ENCODE measurements at places on chromosomes 3 and 15.

GRCh38 chr15:77342807-77343206 lies 77.1 kb downstream of the PEAK1 start:
- no peak for DNase-seq

DNA sequence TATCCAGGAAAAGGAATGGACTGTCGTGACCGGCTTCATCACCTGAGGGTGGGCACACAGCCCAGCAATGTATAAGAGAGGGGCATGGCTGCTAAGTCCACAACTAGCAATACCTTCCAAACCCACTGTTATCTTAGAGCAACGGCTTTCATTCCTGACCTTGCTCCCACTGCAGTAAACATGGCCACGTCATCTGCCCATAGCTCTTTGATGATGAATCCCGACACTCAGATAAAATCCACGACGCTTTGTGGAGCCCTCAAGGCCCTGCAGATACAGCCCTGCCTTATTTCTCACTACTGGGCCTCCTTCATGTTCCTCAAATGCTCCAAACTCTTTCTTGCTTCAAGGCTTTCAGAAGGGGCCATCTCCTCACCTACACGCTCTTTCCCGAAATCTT lies 114.0 kb downstream of the ADAMTS17 start:
- no peak for DNase-seq

DNA sequence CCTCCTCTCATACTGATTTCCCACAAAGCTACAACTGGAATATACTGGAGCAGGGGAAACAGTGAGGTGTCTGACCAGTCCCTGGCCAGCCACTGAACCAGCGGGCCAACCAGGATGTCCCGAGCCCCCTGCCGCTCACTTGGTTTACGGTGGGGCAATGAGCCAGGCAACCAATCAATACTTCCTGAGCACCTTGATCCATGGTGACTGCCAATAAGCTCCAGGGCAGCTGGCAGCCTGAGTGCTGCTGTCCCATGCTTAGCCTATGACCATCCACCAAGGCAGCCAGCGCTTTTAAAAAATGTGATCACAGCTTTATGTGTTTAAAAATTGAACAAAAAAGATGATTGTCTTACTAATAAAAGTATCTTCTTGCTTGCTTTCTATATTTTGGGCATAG lies 4.2 kb downstream of the SCN10A start:
- no peak for DNase-seq

- no peak for DNase-seq
These were observed 313.1 kb downstream of the SV2B start for GRCh38 chr15:91413142-91413541.

GRCh38 chr3:191138937-191139336 lies 60.1 kb upstream of the OSTN start:
- DNase-seq: no peak

GRCh38 chr3:46395210-46395661 lies 11.6 kb downstream of the CCR5AS start:
- no peak for DNase-seq

GRCh38 chr3:149474250-149474817 lies at the start of gene TM4SF4:
TM4SF4 (plus strand) TSS chr3:149474697; CDS start chr3:149474878, 181 bp downstream.
- DNase-seq: no peak

DNA sequence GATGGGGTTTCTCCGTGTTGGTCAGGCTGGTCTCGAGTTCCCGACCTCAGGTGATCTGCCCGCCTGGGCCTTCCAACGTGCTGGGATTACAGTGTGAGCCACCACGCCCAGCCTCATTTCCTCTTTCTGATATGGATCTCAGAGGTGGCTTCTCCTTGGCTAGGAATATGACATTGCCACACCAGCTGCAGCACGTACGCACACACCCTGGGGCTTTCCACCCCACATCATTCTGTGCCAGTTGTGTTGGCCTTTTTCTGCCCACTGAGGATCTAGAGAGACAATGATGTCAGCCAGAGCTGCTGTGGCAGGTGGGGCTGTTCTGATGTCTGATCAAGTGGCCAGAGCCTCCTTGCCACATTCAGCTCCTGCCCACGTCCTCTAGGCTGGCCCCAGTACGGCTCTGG lies 29.0 kb downstream of the TMEM45A start:
- DNase-seq: no peak

Measured in H1 (cell line).